ENCODE measurements at places on chromosomes 7 and 10.

DNA sequence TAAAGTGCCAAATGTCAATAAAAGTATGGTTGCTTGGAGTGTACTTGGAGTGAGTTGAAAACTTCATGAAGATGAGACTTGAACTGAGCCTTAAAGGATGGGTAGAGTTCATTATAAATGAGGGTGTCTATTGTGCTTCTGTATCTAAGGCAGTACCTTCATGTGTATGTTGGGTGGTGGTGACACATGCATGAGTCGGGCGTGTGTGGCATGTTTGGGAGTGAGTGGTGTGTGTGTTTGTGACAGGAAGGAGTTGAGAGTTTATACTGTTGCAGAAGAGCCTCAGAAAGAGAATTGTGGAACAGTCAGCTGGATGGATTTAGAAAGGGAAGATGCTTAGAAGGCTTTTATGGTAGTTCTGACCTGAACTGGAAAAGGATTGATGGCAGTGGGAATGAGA lies 6.0 kb upstream of the ZRANB1 start:
- no peak for DNase-seq

GRCh38 chr7:91533996-91534395 lies 269.8 kb downstream of the FZD1 start:
- DNase-seq = no peak

GRCh38 chr7:24739306-24739705 lies 18.0 kb downstream of the GSDME start:
- no peak for DNase-seq

DNA sequence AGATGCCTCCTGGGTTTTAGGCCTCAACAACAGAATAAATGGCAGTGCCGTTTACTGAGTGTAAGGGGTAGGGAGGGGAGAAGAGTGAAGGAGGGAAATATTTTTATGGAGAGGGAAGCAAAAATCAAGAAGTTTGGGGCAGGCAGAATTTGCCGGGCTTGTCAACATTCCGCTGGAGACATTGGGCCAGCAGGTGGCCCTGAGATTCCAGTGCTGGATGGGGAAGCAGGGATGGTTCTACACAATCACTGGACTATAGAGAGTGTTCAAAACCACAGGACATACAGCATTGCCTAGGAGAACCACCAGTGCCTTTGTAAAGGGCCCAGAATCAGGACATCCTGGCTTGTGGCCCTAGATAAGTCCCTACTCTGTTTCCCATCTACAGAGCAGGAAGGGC lies 598.6 kb upstream of the MGMT start:
- DNase-seq = no peak

- DNase-seq = no peak
Measured at GRCh38 chr7:20240080-20240926, 23.1 kb upstream of the MACC1 start.

DNA sequence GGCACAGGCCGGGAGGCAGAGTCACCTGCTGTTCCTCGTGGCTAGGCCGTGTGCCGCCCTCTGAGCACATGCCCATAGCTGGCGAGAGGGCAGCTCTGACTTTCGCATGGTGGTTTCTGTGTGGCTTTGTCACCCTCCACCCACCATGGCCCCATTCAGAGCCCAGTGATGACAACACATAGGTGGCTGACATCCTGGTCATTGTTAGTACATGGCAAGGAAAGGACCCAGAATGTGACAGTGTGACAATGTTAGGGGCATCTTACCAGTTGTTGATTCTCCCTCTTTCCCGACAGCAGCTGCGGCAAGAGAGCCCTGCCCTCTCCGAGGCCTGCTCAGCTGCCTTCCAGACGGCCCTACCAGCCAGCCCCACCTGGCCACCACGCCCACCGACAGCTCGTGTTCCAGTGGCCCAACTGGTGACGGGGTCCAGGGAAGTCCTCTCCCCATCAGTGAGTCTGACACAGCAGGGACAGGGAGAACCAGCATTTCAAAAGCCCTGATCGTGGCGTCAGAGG lies 52.2 kb downstream of the ZNF467 start:
- no peak for DNase-seq

DNA sequence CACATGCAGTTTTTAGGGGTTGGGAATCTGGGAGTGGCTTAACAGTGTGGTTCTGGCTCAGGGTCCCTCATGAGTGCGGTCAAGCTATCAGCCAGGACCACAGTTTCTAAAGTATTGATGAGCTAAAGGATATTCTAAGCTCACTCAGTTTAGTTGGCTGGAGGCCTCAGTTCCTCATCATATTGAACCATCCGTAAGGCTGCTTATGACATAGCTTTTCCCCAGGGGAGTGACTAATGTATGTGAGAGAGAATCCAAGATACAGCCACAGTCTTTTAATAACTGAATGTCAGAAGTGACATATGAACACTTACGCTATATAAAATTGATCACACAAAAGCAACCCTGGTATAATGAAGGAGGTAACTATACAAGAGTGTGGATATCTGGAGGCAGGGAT lies 245.3 kb downstream of the POLR1F start:
- no peak for DNase-seq

- DNase-seq = no peak
Measured at GRCh38 chr7:39005036-39005435, 27.3 kb downstream of the POU6F2 start.

- DNase-seq = peak; percentile 98
Measured at GRCh38 chr10:95295031-95295755, 4.4 kb upstream of the PDLIM1 start.

DNA sequence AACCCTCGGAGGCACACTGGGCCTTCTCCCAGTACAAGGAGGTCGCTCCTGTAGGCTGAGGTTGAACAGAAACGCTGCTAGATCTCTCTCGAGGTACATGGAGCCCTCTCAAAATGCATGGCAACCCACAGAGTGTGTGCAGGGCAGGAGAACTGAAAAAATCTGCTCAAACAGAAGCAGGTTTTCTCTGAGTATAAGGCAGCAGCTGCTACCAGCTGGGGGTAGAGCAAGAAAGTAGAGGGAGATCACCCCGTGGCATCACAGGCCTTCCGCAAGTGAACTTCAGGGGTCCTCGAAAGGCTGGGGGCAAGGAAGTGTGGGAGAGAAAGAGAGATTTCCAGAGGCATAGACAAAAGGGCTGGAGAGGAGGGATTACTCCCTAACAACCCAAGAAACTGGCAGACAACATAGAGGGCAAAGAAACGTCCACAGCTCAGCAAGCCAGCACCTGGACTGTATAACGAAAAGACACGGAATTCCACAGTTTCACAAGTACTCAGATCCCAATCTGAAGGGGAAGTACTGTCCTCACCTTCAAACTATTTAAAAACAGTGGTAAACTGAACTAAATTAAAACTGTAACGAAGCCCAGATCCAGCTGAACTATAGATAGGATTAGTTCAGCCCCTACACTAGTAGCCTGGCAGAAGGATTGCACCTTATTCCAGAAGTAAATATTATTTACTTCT lies 299.2 kb downstream of the IPMK start:
- DNase-seq = no peak

DNA sequence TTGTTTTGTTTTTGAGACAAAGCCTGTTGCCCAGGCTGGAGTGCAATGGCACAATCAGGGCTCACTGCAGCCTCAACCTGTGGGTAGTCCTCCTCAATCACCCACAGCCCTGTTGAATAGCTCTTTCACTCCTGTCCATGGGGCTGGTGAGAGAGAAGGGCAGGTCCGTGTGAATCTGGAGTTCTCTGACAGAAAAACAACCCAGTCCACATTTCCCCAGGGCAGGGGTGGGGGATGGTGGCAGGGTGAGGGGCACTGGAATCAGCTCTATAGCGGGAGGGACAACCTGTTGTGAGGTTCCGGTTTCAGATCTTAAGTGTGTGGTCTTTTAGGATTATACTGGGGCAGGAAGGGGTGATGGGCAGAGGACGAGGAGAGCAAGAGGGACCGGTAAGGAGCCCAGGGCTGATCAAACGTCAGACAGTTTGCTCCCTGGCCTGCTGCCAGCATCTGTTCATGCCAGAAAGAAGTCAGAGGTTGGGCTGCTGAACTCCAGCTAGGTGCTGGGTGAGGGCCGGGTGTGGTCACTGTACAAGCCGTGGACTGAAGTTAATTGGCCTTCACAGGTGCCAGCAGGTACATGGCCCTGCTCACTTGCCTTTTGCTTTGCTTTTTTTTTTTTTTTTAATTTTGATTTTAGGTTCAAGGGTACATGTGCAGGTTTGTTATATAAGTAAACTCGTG lies 33.2 kb upstream of the MKRN1 start:
- DNase-seq = no peak

DNA sequence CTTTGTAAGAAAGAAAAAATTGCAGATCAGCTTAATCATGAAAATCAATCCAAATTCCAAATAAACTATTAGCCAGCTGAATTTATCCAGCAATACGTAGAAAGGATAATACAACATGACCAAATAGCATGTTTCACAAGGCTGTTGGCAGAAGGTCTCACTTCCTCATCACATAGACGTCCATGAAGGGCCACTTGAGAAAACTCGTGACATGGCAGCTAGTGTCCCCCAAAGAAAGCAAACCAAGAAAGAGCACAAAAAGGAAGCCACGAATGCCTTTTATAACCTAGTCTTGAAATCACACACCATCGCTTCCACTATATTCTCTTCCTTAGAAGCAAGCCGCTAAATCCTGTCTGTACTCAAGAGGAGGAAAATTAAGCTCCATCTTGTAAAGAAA lies 105.6 kb upstream of the NRBF2 start:
- no peak for DNase-seq

- no peak for DNase-seq
Measured at GRCh38 chr10:92131275-92131820, 159.5 kb downstream of the CPEB3 start.

DNA sequence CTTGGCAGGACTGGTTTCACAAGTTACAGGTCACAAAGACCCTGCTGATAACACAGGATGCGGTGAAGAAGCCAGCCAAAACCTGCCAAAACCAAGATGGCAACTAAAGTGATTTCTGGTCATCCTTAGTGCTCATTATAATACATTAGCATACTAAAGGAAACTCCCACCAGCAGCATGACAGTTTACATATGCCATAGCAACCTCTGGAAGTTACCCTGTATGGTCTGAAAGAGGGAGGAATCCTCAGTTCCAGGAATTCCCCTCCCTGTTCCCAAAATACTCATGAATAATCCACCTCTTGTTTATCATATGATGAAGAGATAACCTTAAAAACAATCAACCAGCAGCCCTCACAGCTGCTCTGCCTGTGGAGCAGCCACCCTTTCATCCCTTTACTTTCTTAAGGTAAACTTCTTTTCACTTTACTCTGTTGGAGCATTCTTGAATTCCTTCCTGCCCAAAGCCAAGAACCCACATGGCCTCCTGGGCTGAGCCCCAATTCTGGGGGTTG lies 21.9 kb downstream of the DPY19L1 start:
- no peak for DNase-seq

- no peak for DNase-seq
Measured at GRCh38 chr10:73964743-73965142, 33.2 kb upstream of the VCL start.

DNA sequence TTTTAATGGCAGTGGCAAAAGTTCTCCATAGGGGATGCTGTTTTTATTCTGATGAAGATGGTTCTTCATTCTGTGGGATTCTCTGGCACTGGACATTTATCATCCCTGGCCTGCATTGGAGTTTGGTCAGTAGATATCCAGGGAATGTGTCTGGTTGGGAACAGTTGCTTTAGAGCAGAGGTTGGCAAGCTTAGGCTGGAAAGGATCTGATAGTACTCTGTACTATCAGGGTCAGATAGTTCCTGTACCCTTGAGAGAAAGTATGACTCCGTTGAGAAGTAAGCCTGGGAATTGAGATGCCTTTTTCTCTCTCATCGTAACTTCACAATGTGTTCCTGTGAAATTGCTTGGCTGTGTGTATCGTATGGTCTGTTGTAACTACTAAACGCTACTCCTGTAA lies 244.1 kb downstream of the POLR1F start:
- no peak for DNase-seq

- no peak for DNase-seq
Measured at GRCh38 chr10:77236700-77237099, 400.9 kb downstream of the KCNMA1 start.

DNA sequence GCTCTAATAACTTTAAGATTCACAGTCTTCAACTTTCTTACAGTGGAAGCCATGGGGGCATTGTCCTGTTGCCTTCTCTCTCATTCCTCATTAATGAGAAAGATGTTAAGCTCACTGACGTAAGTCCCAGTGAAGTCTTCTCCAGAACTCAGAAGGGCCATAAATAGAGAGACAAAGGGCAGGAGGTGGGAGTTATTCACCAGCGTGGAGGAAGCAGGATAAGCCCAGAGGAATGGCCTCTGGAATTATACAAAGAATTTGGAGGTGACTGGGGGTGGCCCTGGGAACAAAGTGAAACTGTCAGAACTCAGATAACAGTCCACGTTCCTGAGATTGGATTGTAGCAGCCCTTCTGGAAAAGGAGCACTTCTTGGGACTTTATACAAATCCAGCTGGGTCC lies 52.4 kb downstream of the SORBS1 start:
- DNase-seq = no peak

DNA sequence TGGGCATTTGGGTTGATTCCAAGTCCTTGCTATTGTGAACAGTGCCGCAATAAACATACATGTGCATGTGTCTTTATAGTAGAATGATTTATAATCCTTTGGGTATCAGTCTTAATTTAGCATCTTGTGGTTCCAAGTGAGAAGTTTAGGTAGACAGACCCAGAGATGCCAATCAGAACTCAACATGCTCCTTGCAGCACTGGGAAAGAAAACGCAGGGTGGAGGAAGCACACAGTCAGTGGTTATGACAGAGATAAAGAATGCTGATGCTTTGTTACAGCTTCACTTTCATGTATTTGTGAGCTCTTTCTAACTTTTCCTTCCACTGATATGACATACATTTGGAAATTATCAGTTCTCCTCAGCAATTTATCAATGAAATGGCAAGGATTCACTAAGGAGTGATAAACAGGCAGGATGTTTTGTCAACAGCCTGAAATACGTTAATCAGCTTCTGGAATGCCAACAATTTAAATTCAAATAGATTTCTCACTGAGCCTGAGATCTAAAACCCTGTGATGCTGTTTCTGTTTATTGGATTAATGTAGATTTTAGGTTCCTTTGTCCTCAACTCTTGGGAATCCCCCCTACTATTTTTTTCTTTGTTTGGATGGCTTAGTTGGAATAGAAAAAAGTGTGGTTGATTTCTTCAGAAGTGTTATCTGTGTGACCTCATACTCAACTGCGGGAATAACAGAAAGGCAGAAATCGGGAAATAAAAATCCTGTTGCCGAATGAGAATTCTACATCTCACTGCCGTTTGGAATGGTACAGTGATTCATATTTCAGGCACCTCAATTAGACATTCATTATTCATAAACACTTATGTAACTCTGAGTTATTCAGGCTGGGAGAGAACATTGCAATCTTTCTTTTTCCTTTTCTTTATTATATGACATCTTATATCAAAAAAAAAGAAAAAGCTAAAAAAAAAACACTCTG lies 675.0 kb downstream of the CNTNAP2 start:
- no peak for DNase-seq

- DNase-seq = no peak
Measured at GRCh38 chr10:7626283-7626682, 40.5 kb downstream of the ITIH5 start.

GRCh38 chr10:132551093-132551807 lies 13.7 kb downstream of the INPP5A start:
- peak; percentile 84 for DNase-seq

DNA sequence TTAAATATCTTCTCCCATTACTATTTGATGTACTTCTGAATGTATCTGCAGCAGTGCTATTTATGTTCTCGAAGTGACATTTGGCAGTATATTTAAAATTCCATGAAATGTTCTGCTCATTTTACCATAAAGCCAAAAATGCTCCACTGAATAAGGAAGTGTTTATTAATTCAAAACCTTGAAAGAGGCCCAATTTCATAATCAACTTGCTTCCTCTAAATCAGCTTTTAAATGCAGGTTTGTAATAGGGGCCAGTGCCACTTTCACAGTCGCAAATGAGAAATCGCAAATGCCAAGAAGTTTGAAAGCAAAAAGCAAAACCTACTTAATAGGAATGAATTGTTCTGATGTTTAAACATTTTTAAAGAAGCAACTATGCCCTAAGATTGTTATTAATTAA lies 11.4 kb downstream of the NHLRC2 start:
- DNase-seq = no peak

Data from OCI-LY7 (cell line).